HT-29 (cell line): ENCODE measurements at places on chromosomes 6 and 20.

- no peak for DNase-seq
Measured at GRCh38 chr20:1813101-1813529, 82.1 kb upstream of the SIRPA start.

GRCh38 chr6:150380256-150380655 lies 11.4 kb downstream of the IYD start:
- DNase-seq = no peak

- DNase-seq = no peak
Measured at GRCh38 chr6:154039231-154039842, at the start of gene OPRM1. Gene OPRM1 (plus strand): TSS chr6:154039240. CDS start chr6:154039545, 305 bp downstream.

DNA sequence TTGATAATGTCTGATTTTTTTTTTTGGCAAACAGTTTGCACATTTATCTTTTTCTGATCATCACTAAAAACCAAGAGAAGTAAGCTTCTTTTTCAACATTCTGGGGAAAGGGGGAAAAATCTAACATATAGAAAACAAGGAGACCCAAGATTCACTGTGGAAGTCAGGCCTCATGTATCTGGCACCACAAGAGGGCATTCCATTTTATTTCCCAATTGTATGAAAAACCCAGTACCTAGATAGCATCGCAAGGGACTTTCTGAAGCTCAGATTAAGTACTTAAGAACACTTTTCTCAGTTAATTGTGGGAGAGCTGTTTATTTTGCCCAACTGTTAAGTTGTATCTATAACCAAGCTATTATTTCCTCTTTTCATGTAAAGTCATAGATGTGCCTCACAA lies 152.9 kb downstream of the KLHL32 start:
- no peak for DNase-seq

GRCh38 chr6:32742374-32742773 lies 1.2 kb downstream of the HLA-DQA2 start:
- no peak for DNase-seq

DNA sequence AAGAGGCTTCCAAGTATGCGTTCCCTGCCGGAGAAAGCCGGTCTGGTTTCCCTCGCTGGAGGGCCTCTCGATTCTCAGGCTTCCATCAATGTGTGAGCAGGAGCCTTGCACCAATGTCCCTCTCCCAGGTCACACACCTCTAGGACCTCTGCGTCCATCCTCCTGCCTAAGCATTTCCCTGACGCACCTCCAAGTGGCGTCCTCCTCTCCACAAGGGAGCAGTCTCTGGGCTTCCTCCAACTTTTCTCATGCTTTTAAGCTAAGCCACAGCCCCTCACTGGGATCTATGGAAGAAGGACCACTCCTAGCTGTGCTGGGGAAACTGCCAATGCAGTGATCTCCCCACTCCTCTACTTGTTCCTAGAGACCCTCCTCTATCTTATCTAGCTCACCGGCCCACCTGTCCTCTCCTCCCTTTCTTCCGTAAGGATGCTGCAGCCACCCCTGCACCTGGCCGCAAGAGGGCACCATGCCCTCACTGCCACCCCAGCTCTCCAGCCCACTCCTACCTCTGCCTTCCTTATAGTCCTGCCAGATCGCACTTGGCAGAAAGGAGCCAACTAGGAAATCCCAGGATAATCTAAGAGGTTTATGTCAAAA lies 258.7 kb downstream of the LRFN2 start:
- peak; percentile 68 for DNase-seq

- DNase-seq = peak; percentile 73
Measured at GRCh38 chr6:163490826-163491577, 76.5 kb downstream of the QKI start.

- no peak for DNase-seq
Measured at GRCh38 chr20:13251904-13252297, 30.8 kb downstream of the ISM1 start.

DNA sequence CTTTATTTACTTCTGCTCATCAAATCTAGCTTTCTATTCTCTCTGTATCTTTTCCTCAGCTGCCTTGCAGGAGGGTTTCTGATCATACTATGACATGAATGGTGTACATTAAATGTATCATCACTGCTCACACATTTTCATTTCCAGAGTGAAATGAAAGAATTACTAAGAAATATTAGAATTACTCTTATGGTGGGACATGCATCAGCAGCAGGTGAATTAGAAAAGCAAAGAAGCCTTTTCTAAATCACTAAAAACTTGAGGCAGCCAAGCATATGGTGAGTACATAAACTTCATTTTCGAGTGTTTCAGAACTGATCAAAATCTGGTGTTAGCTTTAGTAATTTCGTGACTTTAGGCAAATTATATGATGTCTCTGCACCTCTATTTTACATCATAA lies 23.6 kb downstream of the IL17A start:
- DNase-seq = no peak

DNA sequence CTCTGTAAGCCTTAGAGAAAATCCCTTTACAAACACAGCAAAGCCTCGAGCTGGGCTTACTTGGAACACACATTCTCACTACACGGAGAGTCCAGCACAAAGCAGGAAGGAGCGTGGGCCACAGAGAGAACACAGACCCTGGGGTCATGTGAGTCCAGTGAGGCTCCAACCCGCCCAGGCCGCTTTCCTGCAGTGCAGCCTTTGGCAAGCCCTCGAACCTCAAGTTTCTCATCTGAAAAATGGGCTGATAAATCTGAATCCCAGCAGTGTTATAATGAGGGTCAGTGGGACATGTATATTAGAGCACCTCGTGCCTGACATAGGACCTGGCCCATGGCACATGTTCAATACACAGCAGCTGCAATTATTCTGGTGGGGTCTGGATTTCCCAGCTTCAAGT lies 305.5 kb upstream of the SULF2 start:
- no peak for DNase-seq
